Muscle of leg (tissue), 16 donors: ENCODE measurements at places on chromosomes 7 and 10. TPM values are rescaled to one million over a fixed set of nuclear protein-coding genes. Genes with fewer than 3 reads are reported as not detected.

RHOBTB1 gene
- total RNA-seq: 31.9 TPM

CHRM2 gene
- 0.18 TPM for total RNA-seq

SORCS3 gene
- total RNA-seq: 0.13 TPM

PRF1 gene
- 0.53 TPM for total RNA-seq

SMO gene
- 35.9 TPM for total RNA-seq

GRID2IP gene
- 0.09 TPM for total RNA-seq

UTF1 gene
- total RNA-seq: not detected

MEIG1 gene
- total RNA-seq: 0.27 TPM

JCAD gene
- 33.4 TPM for total RNA-seq

TWIST1 gene
- total RNA-seq: 8.3 TPM

TPST1 gene
- total RNA-seq: 39.6 TPM

SYT15 gene
- total RNA-seq: 1.1 TPM

SHLD2 gene
- 30.9 TPM for total RNA-seq

EXOC4 gene
- 64.9 TPM for total RNA-seq

AGR3 gene
- not detected for total RNA-seq

MMD2 gene
- not detected for total RNA-seq

TMEM229A gene
- total RNA-seq: not detected

SEMA3D gene
- total RNA-seq: 19.8 TPM

OR6B1 gene
- not detected for total RNA-seq

CNPY1 gene
- total RNA-seq: 0.18 TPM

RHEB gene
- total RNA-seq: 78.4 TPM

MUC12 gene
- total RNA-seq: 0.31 TPM

MMP21 gene
- total RNA-seq: 0.18 TPM

SEMA3C gene
- total RNA-seq: 270 TPM

PPP1R17 gene
- not detected for total RNA-seq

CPN1 gene
- 0.09 TPM for total RNA-seq

PNLIPRP3 gene
- 0.04 TPM for total RNA-seq

ACBD7 gene
- total RNA-seq: 1.6 TPM

ZNF365 gene
- 0.13 TPM for total RNA-seq

PTPRZ1 gene
- 3.0 TPM for total RNA-seq

SLC29A4 gene
- 18.5 TPM for total RNA-seq

NEUROD6 gene
- total RNA-seq: 0.04 TPM

OPALIN gene
- not detected for total RNA-seq

CDK14 gene
- 36.7 TPM for total RNA-seq

PRSS1 gene
- total RNA-seq: not detected

TFPI2 gene
- 3.9 TPM for total RNA-seq

BEND7 gene
- 5.6 TPM for total RNA-seq

UCN3 gene
- total RNA-seq: not detected

CLRN3 gene
- 0.09 TPM for total RNA-seq

H2BK1 gene
- not detected for total RNA-seq

HOXA1 gene
- total RNA-seq: 0.58 TPM

GALNT17 gene
- 27.0 TPM for total RNA-seq

FEZF1 gene
- not detected for total RNA-seq

CYP3A4 gene
- total RNA-seq: 0.04 TPM
